ENCODE measurements at places on chromosomes 5 and 9. TPM values are rescaled to one million over a fixed set of nuclear protein-coding genes. Genes with fewer than 3 reads are reported as not detected.

The GMCL2 gene
- polyA plus RNA-seq = not detected

The CCDC112 gene
- 4.5 TPM for polyA plus RNA-seq

GRCh38 chr9:126788634-126789349 lies 16.0 kb upstream of the ZBTB43 start:
- no peaks in the 10 kb centered on the region for H3K4me1 ChIP-seq
- no peak overlapping the region for H3K27ac ChIP-seq
- no peak for DNase-seq
- no peak overlapping the region for H3K4me3 ChIP-seq

- no peak overlapping the region for H3K4me3 ChIP-seq
- H3K27ac ChIP-seq = no peak overlapping the region
- no peaks in the 10 kb centered on the region for H3K27me3 ChIP-seq
- no peaks in the 10 kb centered on the region for H3K4me1 ChIP-seq
Measured at GRCh38 chr9:77099388-77099787, 77.9 kb upstream of the VPS13A start.

DNA sequence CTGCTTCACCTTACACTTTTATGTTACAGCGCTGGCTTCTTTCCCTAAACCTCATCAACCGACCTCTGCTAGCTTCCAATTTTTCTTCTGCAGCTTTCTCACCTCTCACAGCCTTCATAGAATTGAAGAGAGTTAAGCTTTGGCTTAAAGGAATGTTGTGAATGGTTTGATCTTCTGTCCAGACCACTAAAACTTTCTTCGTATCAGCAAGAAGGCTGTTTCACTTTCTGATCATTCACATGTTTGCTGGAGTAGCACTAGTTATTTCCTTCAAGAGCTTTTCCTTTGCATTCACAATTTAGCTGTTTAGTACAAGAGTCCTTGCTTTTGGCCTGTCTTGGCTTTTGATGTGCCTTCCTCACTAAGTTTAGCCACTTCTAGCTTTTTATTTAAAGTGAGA lies 49.5 kb downstream of the NR3C1 start:
- peaks cover 98% of the 10 kb centered on the region for H3K4me1 ChIP-seq
- no peak for DNase-seq
- H3K4me3 ChIP-seq = peak overlapping the region; percentile 16
- peak overlapping the region; percentile 64 for H3K27ac ChIP-seq
- H3K36me3 ChIP-seq = no peaks in the 10 kb centered on the region

GRCh38 chr5:119288379-119289033 lies 67.3 kb upstream of the TNFAIP8 start:
- DNase-seq = no peak
- peak overlapping the region; percentile 71 for H3K27ac ChIP-seq
- H3K27me3 ChIP-seq = no peaks in the 10 kb centered on the region
- H3K36me3 ChIP-seq = no peaks in the 10 kb centered on the region
- peaks cover 89% of the 10 kb centered on the region for H3K4me1 ChIP-seq

GRCh38 chr5:179231309-179231708 lies 114.0 kb downstream of the ADAMTS2 start:
- no peak overlapping the region for H3K27ac ChIP-seq
- H3K4me1 ChIP-seq = no peaks in the 10 kb centered on the region
- no peaks in the 10 kb centered on the region for H3K27me3 ChIP-seq
- no peak for DNase-seq
- H3K36me3 ChIP-seq = no peaks in the 10 kb centered on the region
- H3K4me3 ChIP-seq = no peak overlapping the region

DNA sequence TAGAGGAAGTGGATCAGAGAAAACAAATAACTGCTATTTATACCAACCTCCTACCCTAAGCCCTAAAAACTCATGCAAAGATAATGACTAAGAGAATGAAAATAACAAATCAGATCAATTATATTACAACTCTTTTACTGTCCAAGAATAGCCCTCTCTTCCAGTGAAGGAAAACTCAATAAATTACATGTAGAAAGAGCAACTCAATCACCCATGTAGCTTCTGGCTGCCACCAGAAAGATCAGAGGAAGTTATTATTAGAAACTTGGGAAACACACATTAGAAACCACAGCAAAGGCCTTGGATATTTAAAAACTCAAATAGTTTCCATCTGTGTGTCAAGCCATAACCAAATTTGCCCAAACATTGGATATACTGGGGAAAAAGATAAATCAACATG lies 134.0 kb upstream of the TARS1 start:
- no peaks in the 10 kb centered on the region for H3K4me1 ChIP-seq
- H3K27ac ChIP-seq = no peak overlapping the region
- DNase-seq = no peak
- H3K36me3 ChIP-seq = no peaks in the 10 kb centered on the region
- no peak overlapping the region for H3K4me3 ChIP-seq

DNA sequence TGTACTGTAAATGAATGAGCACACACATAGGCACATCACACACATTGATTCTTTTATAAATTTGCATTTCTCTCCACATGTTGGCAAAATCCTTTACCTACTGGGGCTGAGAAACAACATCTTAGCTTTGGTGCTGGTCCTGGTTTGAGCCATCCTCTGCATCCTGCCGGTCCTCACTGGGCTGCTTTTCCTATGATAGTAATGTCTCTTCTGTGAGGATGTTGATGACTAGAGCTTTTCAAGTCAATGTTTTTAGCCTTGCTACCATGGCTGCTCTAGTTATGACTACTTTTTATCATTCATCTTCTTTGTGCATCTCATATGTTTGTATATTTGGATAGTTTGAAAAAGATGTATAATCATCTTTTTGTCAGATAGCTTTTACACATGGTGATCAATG lies 280.4 kb upstream of the CD180 start:
- no peak overlapping the region for H3K4me3 ChIP-seq
- H3K27me3 ChIP-seq = no peaks in the 10 kb centered on the region
- no peaks in the 10 kb centered on the region for H3K4me1 ChIP-seq
- DNase-seq = no peak
- no peaks in the 10 kb centered on the region for H3K36me3 ChIP-seq
- no peak overlapping the region for H3K27ac ChIP-seq

DNA sequence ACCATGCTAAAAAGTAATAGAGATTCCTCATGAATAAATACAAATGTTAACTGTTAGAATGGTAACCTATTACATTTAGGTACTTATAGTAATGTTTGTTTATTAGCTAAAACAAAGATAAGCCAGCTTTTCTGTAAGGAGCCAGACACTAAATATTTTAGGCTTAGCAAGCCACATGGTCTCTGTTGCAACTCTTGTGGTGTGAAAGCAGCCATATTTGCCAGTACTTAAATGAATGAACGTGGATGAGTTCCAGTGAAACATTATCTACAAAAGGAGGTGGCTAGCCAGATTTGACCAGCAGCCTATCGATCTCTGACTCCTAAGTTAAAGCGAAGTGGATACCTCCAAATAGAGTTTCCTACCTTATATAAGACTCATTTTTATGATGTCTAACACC lies 331.6 kb downstream of the CDH12 start:
- H3K27ac ChIP-seq = no peak overlapping the region
- no peaks in the 10 kb centered on the region for H3K27me3 ChIP-seq
- H3K4me3 ChIP-seq = no peak overlapping the region
- DNase-seq = no peak
- no peaks in the 10 kb centered on the region for H3K4me1 ChIP-seq

DNA sequence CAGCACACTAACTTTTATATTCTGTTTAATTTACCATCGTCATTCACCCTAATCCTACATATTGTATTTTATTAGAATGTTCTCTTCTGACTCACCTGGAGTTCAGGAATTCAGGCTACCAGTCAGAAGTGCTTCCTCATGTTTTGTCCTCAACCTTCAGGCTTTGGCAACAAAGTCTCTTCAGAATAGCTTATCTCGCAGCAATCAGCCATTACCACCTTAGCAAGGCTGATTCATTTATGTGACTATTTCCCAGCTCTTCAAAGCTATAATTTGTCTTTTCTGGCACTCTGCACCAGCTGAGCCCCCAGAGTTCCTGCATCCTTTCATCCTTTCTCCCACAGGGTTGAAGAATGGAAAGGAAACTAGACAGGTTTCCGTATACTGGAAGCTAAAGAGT lies 365.5 kb upstream of the CDH18 start:
- no peak overlapping the region for H3K4me3 ChIP-seq
- no peaks in the 10 kb centered on the region for H3K27me3 ChIP-seq
- no peaks in the 10 kb centered on the region for H3K4me1 ChIP-seq
- H3K27ac ChIP-seq = no peak overlapping the region
- DNase-seq = no peak
- H3K36me3 ChIP-seq = no peaks in the 10 kb centered on the region

DNA sequence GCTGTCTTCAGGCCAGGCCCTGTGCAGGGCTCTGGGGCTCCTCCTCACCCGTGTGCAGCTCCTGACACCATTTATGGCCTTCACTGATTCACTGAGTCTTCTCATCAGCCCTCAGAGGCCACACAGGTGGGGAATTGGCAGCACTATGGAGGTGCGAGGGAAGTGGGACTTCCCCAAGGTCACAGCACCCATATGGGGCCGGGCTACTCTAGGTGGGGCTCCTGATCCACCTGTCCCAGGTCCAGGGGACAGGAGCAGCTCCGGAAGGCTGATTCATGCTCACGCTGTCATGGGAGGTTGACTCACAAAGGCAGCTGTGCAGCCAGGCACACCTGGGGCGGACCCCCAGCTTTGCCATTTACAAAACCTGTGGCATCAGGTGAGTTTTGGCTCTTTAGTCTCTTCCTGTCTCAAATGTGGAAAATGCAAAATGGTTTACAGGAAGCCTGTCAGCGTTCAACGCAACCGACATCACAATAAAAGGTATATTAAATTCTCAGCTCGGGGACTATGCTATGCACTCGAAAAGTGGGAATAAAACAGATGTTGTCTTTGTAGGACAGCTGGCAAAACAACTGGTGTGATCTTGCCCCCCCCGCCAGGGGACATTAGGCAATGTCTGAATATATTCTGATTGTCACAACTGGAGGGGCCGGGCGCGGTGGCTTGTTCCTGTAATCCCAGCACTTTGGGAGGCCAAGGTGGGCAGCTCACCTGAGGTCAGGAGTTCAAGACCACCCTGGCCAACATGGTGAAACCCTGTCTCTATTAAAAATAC lies 15.0 kb downstream of the NAIF1 start:
- H3K36me3 ChIP-seq = no peaks in the 10 kb centered on the region
- no peaks in the 10 kb centered on the region for H3K27me3 ChIP-seq
- no peak for DNase-seq
- peaks cover 51% of the 10 kb centered on the region for H3K4me1 ChIP-seq
- H3K27ac ChIP-seq = no peak overlapping the region

DNA sequence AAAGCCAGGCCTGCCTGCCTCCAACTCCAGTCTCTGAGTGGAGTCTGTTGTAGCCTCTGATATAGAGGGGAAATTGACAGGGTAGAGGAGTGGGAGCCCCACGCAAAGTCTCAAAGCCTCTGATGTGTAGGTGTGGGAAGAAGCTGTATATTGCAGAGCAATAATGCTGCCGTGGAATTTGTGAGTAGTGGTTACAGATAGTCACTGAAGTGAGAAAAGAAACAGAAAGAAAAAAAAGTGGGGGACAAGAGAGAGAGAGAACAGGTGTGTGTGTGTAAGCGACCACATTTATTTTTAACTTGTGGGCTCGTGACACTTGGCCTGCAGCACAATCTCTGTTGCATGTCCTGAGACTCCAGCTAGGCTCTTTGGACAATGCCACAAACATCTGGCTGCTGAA lies 227.8 kb downstream of the NSG2 start:
- no peak for DNase-seq
- H3K36me3 ChIP-seq = no peaks in the 10 kb centered on the region
- H3K4me3 ChIP-seq = no peak overlapping the region
- H3K27ac ChIP-seq = no peak overlapping the region

DNA sequence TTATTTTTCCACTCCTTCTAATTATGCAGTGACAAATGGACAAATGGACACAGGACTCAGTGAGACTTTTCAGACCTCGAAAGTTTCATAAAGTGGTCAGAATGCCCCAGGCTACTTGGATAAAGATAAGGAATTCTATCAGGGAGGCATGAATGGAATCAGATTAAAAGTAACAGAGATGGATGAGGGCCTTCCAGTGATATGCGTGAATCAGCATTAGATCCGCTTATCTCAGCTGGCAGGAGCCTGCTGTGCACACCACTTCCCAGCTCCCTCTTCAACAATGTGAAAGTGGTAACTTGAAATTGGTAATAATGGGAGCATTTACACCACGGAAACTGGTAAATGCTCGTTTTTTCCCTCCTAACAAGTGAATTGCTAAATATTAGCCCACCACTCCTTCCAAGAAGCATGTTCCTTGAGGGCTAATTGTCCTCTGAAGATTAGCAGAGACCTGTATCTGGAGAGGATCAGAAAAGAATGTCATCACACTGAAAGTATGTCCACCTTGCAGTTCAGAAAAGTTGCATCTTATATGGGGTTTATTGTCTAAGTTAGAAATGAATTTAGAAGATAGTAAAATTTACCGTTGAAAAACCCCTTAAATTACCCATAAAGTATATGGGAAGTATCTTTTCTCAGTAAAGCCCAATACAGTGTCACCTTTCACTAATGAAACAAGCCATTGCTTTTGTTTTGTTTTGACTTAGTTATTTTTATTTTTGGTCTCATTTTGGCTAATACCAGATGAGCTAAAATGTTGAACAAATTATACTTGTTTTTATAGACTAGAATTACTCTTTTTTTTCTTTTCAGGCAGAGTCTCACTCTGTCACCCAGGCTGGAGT lies 125.3 kb downstream of the DPYSL3 start:
- H3K27ac ChIP-seq = no peak overlapping the region
- H3K36me3 ChIP-seq = no peaks in the 10 kb centered on the region
- no peak overlapping the region for H3K4me3 ChIP-seq
- H3K4me1 ChIP-seq = no peaks in the 10 kb centered on the region
